ENCODE measurements at places on chromosomes 2 and 18.

GRCh38 chr2:113175042-113175628 lies 1.4 kb downstream of the PSD4 start:
- peak; percentile 63 for DNase-seq

GRCh38 chr2:207930747-207931146 lies 94.6 kb downstream of the PLEKHM3 start:
- no peak for DNase-seq

GRCh38 chr2:101986376-101986775 lies 5.4 kb upstream of the IL1R2 start:
- DNase-seq = no peak

DNA sequence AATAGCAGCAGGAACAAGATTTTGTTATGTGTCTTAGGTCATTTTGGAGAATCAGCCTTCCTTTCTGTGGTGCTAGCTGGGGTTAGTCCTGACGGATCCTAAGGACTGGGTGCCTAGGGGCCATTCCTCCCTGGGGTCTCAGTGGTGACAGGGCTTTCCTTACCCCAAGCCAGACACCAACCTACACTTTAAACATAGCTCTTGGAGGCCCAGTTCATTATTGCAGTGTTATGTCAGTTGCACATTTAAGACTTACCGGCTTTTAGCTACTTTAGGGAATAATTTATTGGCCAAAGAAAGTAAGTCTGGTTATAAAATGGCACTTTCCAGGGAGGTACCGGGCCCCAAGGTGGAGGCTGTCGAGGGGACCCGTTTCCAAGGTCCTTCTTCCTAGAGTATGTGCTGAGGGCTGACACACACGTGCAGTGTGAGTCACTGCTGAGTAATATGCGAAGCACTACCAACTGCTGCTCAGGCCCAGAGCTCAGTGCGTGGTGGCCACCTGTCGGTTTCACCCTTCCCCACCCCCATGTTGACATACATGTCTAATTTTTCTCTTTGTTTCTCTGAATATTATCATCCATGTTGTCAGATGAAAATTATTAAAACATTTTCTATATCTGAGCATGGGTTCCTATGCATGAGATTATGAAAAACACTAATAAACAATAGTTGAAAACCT lies 37.0 kb upstream of the GRHL1 start:
- DNase-seq = peak; percentile 52

DNA sequence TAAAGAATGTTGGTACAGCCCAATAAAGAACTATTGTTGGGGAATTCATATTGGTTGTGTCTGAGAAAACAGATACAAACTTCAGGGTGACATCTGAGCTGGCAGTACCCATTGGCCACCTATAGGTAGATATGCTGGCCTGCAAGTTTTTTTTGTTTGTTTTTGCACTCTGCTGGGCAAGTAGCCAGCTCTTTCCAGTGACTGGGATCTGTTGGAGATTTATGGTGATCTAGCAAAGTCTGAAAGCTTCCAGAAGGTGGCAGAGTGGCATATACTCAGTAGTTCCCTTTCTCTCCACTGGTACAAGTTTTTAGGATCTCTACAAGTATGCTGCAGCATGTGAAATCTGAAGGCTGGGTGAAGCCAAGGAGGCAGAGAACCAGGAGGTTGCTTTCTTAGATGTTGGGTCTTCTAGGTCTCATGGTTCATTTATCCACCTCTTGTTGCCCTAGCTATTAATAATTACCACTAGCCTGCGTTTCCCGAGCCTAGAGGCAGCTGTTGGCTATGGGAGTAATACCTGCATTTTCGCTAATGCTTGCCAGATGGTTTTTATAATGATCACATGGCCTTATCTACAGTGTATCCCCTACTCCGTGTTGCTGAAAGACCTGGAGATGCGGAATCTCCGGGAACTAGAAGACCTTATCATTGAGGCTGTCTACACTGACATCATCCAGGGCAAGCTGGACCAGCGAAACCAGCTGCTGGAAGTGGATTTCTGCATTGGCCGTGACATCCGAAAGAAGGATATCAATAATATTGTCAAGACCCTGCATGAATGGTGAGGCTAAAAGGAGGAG lies 9.5 kb downstream of the COPS7B start:
- DNase-seq = no peak

Measured in stimulated activated naive CD4-positive, alpha-beta T cell treated with Interleukin-2 at 50 U/mL for 16 hours (primary cell).